ENCODE measurements at places on chromosomes 16 and 17.

DNA sequence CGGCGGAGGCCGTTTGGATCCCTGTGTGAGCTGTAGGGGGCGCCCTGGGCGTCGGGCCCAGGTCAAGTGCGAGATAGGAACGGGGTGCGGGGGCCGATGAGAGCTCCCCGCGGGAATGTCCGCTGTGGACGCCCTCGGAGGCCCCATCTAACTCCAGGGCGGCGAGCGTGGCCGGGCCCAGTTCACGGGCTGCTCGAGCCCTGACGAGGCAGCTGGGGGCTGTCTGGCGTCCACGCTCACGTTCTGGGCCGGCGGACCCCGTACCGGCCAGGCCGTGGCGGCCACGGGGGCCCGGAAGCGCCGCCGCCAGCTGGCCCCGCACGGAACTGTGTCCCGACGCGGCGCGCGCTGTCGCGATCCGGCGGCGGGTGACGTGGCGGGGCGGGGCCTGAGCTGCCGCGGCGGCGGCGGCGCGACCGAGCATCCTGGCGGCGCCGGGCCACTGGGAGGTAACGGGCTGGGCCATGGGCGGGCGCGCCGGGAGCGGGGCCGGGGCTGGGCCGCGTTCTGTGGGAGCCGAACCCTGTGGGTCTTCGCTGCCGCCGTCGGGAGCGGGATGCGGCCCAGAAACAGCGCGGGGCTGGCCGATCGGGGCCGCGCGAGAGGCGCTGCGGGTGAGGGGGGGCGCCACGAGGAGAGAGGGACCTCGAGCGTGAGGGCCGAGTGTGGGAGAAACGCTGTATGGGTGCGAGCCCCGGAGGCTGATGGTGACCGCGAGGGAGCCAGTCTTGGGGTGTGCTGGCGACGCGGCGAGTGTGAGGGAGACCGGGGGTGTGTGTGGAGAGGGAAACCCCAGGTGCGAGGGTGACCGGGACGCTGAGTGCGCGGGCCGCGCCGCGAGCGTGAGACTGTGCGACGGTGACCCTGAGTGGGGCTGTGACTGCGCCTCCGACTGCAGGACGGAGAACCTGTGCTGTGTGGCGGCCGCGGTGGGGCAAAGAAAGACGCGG, at the start of gene SLC7A6:
SLC7A6 (plus strand) TSS at position 399 of the 950 bp plus-strand sequence. CDS start 10,201 bp downstream, outside the sequence.
- DNase-seq, result peak; percentile 80

GRCh38 chr17:64739316-64740058, 77.4 kb upstream of the SMURF2 start:
- no peak for DNase-seq

DNA sequence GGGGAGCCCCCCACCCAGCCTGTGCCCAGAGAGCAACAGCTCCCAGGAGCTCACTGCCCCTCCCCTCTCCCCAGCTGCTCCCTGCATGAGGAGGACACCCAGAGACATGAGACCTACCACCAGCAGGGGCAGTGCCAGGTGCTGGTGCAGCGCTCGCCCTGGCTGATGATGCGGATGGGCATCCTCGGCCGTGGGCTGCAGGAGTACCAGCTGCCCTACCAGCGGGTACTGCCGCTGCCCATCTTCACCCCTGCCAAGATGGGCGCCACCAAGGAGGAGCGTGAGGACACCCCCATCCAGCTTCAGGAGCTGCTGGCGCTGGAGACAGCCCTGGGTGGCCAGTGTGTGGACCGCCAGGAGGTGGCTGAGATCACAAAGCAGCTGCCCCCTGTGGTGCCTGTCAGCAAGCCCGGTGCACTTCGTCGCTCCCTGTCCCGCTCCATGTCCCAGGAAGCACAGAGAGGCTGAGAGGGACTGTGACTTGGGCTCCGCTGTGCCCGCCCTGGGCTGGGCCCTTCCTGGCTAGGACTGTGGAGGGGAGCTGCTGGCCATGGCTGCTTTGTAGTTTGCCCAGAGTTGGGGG, 584 bp downstream of the TCAP start:
- no peak for DNase-seq

GRCh38 chr17:82845163-82845807, 5.5 kb upstream of the ZNF750 start:
- DNase-seq, result no peak

DNA sequence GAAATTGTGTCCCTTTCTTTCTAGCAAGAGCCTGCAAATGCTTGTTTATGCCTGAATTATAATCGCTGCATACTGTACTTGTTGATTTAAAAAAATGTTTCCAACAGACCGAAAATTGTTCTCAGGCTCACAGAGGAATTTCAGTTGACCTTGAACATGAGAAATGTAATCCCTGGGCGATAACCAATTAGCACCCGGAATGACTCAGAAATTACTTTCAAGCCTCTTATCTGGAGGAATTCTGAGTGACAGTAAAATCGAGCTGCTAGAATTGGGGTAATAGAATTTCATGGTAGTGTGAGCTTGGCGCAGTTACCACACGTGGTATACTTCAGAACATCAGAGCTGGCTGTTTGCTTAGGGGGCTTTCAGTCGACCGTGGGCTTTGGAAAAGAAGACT, 139.1 kb upstream of the CACNG3 start:
- DNase-seq, result no peak

GRCh38 chr17:12927541-12928425, 90.0 kb downstream of the ELAC2 start:
- DNase-seq, result no peak

DNA sequence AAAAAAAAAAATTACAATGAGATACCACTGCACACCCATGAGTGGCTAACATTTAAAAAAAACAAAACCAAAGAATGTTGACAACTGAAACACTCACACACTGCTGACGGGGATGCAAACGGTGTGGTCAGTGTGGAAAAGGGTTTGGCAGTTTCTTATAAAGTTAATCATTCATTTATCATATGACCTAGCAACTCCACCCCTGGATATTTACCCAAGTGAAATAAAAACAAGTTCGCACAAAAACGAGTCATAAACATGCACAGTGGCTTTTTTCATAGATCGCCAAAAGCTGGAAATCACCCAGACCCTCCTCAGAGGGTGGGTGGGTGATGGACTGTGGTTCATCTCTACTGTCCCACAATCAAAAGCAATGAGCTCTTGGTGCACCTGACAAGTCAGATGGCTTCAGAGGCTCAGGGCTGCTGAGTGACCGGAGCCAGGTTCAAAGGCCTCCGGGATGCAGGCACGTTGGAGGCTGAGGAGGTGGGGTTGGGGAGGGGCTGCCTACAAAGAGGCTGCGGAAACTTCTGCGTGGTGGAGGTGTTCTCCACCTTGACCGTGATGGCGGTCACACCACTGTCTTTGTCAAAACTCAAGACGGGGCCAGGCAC, 14.2 kb downstream of the RAB40B start:
- DNase-seq, result no peak

DNA sequence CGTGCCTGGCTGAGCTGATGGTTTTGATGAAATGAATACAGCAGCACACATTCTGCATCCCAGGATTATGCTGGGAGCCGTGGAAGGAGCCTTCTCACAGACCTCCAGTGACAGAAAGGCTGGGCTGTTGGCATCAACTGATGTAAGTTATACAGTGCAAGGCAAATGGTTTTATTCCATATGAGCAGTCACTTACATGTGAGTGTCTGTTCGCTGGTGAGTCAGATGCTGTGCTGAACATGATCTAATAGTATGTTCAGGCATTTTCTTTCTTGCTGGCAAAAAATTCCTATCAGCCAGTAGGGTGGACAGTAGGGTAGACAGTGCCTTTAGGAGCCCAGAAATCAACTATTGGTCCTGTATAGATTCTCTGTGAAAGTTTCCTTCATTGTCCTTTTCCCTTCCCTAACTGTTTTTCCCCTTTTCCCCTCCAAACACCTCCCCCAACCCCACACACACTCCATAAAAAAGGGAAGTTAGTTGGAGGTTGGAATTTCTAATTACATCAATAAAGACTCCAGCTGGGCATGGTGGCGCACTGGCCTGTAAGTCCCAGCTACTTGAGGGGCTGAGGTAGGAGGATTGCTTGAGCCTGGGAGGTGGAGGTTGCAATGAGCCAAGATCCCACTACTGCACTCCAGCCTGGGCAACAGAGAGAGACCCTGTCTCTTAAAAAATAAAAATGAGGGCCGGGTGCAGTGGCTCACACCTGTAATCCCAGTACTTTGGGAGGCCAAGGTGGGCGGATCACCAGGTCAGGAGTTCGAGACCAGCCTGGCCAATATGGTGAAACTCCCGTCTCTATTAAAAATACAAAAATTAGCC, 36.2 kb downstream of the LDHD start:
- DNase-seq, result no peak

- DNase-seq, result no peak
These were observed 15.1 kb downstream of the SLC5A10 start for GRCh38 chr17:18966831-18967624.

GRCh38 chr17:77961741-77962140, 3.2 kb downstream of the TNRC6C start:
- DNase-seq, result no peak

GRCh38 chr17:59696682-59697277, 10.4 kb downstream of the PTRH2 start:
- DNase-seq, result no peak

DNA sequence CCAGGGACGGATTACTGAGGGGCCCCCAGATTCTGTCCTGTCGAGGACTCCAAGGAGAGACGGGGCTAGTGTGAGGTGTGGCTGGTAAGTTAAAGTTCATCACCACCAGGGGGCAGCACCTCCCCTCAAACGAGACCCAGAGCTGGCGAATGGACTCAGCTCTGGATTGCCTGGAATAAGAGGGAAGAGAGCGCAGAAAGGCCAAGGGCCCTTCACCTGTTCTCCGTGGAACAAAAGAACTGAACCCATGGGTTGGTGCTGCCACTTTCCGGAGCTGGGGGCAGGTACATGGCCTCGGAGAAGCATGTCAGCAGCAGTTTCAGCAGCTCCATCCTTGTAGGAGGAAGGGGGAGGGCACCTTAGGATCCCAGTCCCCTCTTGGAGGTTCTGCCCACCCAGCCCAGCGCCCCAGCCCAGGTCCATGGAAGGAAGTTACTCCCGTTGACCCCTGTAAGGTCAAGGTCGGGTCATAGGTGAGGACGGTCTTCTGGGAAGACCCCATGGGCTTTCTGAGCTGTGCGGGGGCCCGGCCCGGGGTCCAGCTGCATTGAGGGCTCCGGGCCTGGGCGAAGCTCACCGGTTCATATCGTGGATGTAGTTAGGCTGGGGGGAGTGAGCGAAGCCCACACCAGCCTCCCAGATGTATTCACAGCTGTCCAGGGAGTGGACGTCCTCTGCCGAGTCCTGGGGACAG, 10.8 kb downstream of the HID1 start:
- DNase-seq, result peak; percentile 90

DNA sequence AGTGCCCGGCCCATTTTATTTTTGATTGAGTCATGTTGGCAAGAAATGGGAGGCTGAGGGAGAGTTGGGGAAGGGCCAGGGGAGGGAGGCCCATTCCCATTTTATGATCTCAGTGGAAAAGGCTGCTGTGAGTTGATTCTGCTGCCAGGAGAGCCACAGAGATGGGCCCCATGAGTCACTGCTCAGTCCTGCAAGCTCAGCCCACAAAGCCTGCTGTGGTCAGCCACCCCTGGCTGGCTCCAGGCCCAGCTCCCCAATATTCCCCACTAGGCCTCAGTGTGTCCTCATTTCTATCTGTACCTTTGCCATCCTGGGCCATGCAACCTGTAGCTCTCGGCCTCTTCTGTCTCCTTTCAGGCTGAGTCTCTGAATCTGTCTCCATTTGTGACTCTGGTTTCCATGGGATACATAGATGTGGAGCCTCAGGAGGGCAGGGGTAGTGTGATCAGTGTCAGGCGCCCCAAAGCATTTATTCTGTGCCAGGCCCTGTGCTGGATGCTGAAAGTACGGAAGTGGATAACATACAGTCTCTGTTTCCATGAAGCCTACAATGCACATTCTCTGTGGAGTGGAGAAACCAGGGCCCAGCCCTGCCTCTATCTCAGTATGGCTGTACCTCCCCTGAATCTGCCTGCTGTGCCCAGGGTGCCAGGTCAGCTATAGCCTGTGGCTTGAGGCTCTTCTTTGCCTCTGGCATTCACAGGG, 1.9 kb upstream of the PLEKHG4 start:
- peak; percentile 26 for DNase-seq

- DNase-seq, result no peak
These were observed 4.1 kb upstream of the RSAD1 start for GRCh38 chr17:50474523-50474922.

- no peak for DNase-seq
These were observed 27.0 kb downstream of the ARHGAP17 start for GRCh38 chr16:24988129-24988518.

- DNase-seq, result no peak
These were observed 34.4 kb downstream of the HAPSTR1 start for GRCh38 chr16:9125658-9126505.

DNA sequence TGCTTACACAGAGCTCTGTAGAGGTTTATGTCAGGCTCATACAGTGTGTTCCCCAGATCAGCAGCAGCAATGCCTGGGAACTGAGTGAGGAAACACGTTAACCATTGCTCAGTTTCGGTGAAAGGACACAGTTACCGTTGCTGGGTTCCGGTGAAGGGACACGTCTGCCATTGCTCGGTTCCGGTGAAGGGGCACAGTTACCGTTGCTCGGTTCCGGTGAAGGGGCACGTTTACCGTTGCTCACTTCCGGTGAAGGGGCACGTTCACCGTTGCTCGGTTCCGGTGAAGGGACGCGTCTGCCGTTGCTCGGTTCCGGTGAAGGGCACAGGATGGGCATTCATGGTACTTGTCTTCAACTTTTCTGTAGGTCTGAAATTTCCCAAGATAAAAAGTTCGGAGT, 81.7 kb downstream of the MRM3 start:
- no peak for DNase-seq

DNA sequence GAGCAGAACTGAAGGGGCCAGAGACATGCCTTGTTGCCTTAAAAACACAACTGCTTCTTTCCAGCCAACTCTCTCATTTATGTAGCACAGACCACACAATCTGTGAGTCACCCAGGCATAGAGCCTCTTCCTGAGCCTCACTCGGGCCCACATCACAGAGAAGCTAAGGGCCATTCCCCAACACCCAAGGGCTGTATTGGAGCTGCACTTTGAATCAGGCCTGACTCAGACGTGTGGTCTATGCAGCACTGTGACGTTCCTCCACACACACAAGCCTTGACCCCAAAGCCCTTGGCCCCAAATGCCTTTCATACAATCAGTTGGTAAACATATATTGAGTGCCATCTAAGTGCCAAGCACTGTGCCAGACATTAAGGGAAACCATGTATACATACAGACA, 308.9 kb upstream of the DYNLRB2 start:
- DNase-seq, result peak; percentile 1

GRCh38 chr17:56699186-56699894, 105.8 kb downstream of the NOG start:
- DNase-seq, result no peak

DNA sequence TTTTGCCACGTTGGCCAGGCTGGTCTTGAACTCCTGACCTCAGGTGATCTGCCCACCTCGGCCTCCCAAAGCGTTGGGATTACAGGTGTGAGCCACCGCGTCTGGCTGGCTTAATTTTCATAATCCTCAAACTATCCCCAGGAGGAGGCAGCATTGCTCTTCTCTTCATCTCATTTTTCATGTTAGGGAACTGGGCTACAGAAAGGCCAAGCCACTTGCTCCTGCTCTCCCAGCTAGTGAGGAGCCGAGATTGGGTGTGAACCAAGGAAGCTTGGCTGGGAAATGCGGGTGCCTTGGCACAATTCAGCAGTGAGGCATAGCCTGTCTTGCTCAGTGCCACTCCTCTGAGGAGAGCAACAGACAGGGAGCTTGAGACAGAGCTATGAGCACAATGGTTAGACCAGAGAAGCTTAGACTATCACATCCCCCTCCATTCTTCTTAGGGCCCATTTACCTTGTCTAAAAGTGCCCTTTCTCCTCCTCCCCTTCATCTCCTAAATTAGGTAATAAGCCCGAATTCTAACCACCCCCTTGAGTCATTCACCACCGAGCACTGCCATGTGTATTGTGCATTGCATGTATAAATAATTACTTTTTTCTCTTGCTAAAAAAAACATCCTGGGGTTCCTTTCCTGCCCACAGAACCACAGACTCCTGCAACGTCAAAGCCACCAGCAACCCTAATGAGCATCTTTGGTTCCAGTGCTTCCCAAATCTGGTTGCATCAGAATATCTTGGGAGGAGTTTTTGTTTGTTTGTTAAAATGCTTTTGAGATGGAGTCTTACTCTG, 20.0 kb upstream of the KIF19 start:
- no peak for DNase-seq
